ENCODE measurements at places on chromosomes 2 and 18. TPM values are rescaled to one million over a fixed set of nuclear protein-coding genes. Genes with fewer than 3 reads are reported as not detected.

GATA6 gene
- total RNA-seq: not detected

CYS1 gene
- total RNA-seq: 0.42 TPM

DNA sequence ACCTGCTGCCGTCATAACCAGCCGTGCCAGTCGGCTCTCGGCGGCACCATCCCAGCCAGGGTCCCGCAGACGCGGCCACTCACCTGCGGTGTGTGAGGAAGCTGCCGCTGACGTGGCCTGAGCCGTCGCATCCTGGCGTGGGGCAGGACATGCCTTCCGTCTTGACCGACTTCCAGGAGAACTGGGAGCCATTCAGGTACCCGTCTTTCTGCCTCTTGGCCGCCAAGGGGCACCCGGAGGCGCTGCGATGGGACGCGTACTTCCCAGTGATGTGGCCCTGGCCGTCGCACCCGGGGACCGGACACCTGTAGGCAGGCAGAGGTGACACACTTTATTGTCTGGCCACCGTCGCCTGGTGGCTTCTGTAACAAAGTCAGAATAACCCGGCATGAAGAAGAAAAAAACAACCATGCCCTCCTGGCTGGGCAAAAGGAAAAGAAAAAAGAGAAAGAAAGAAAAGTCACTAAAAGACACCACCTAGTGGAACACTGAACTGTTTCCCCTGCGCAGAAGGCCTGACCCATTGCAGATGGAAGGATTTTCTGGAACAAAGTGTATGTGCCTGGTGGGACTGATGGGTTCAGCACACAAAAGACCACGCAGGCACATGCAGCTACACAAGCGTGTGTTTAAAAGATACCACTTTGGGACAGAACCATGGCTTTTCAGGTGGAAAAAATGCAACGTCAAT lies 94.9 kb upstream of the PXDN start:
- no peak for DNase-seq

DNA sequence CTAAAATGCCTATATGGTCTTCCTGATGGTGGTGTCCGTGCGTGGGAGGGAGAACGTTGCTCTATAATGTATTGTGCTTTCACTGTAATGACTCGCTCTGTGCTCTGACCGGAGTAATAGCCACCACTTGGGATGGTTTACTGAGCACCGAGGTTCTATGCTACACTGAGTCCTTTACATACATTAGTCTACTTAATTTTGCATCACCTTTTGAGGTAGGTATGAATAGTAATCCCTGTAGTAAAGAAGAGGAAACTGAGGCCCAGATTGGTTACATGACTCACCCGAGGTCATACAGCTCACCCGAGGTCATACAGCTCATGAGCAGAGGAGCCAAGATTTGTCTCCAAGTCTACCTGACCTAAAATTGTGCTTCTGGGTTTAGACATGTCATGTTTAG lies 79.5 kb downstream of the ARMC9 start:
- DNase-seq: no peak

DNA sequence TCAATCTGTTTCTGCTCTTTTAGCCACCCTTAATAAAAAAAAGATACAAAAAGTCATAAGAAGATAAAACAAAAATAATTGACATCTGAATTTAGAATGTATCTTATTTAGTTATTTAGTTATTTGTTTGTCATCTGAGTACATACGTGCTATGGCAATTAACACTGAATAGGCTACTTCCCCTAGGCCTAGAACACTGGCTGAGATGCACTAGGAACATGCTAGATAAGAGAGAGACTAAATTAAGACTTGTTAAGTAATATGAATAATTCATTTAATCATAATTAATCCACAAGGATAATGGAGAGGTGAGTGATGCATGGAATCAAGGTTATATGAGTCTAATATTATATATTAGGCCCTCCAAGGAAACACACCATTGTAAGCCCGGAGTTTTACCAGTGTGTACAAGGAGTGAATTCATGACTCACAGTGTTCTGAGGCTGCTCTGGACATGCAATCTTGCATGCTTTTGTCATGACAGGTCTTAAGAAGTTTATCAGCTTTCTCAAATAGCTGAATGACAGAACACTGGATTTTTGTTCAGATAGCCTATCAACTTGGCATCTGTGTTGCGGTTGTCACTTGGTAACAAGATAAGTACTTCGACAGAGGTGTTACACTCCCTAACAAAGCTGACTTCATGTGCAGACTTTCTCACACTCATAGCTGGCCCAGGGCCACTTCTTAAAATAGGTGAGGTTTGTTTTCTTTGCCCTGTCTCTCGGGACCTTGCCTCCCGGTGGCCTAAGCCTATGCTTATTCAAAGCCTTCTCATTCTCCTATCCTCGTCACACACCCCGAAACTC lies 5.0 kb upstream of the SERPINB2 start:
- no peak for DNase-seq

GRCh38 chr2:57733956-57734355 lies 312.6 kb upstream of the VRK2 start:
- no peak for DNase-seq

DNA sequence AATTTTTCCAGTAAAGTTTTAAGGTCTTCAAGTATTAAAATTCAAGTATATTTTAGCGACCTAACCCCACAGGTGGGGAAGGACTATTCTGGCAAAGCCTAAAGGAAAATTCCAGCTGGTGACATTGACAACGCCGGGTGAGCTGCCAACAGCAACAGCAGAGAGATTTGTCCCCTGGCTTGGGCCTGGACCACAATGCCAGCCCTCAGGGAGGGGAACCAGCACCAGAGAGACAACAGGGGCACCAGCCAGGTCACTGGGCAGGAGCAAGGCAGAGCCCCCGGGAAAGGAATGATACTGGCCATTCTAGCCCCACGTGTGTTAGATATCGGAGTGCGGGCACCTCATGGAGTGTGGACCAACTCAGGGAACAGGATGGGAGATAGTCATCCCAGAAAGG lies 95.7 kb downstream of the ARMC9 start:
- no peak for DNase-seq

DNA sequence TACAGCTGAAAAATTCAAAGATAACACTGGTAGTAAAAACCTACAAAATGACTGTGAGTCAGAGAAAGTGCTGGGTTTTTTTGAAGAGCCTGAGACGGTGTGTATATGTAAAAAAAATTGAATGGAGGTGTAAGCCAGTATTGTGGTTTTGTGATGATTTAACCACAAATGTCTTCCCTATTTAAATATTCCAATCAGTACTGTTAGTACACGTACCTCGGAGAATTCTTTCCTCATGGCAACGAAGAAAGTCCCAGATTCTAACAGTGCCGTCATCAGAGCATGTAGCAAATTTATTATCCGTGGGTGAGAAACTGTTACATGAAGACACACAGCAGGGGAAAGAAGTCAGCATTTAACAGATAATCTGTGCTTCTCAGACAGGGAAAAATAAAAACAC lies 48.1 kb downstream of the WDR33 start:
- DNase-seq: no peak

All from activated B cell treated with CpG ODN at 0.5 μM for 24 hours (primary cell).